ENCODE measurements at places on chromosomes 2 and 18. TPM values are rescaled to one million over a fixed set of nuclear protein-coding genes. Genes with fewer than 3 reads are reported as not detected.
A peak's percentile ranks its signal among the peaks of the same experiment; 100 is the strongest.

Gene GALNT13
- total RNA-seq, result 2.4 TPM

Gene PPIG
- total RNA-seq, result 51.7 TPM

Gene DYNAP
- not detected for total RNA-seq

Gene RGPD3
- 0.21 TPM for total RNA-seq

Gene SEMA4C
- 24.3 TPM for total RNA-seq

Gene RASGRP3
- total RNA-seq, result 13.7 TPM

Gene COX5B
- total RNA-seq, result 164 TPM

Gene TMEM37
- total RNA-seq, result 21.7 TPM

DNA sequence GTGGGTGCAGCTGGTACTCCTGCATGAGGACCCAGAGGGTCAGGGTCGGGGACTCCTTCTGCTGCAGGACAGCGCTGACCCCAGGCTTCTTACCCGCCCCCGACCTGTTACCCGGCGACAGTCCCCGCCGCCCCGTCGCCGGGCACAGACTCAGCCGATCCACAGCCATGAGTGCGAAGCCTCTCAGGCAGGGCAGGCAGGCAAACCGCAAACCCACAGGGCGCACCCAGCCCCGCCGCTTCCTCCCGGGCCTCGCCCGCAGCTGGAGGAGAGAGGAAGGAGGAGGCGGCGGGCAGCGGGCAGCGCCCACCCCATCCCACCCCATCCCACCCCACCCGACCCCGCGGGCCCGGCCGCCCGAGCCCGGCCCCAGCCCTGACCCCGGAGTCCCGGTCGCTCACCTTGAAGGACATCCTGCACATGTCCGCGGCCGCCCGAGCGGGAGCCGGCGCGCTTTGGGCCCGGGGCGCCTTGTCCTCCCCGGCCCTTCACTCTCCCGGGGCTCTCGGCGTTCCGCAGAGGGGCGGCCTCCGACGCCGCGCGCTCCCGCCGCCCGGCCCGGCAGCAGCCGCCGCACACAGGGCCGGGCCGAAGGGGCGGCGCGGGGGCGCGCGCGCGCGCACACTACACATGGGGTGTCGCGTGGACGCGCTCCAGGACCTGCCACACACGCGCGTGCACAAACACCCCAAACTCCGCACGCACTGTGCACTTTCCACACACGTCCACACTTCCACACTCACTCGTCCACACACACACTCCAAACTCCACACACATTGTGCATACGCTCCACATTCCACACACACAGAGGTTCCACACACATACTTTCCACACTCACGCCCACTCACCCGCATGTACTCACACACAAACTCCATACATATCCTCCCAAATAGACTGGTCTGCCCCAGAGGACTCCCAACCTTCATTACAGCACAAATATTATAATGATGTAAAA is at the start of gene ANKRD29:
TSS of gene ANKRD29 (minus strand) at position 603 of the 955 bp plus-strand sequence. CDS start at position 422, 181 bp downstream.
- peak; percentile 72 for DNase-seq

- no peak for DNase-seq
Observed at GRCh38 chr2:208224802-208225201, 30.1 kb downstream of the IDH1 start.

- DNase-seq, result no peak
Observed at GRCh38 chr2:212409560-212409959, 129.0 kb downstream of the ERBB4 start.

DNA sequence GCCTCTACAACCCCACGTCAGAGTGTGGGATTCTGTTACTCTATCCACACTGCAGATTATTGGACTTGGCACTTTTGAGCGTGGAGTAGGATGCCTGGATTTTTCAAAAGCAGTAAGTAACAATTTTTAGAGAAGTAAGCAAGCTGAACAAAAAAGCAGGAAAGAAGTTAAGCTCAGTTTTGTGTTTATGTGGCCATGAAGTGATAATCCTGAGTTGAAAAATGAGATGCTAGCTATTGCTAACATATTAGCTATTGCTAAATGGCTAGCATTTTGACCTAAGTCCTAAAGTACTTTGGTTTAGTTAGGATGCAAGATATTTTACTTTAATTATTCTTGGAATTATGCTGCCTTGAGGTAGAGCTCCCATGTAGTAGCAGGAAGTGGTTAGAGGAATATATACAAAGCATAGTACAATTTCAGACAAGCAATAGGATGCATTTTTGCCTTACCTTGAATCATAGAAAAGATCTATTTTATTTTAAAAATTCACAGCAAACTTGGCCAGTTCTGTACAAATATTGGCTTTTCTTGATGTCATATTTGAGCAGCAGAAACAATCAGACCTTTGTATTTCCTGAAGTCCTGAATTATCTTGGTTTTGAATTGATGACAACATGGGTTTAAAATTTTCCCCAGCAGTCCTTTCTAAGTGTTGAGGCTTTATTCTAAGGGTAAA is 74.6 kb downstream of the COX7A2L start:
- DNase-seq, result no peak

DNA sequence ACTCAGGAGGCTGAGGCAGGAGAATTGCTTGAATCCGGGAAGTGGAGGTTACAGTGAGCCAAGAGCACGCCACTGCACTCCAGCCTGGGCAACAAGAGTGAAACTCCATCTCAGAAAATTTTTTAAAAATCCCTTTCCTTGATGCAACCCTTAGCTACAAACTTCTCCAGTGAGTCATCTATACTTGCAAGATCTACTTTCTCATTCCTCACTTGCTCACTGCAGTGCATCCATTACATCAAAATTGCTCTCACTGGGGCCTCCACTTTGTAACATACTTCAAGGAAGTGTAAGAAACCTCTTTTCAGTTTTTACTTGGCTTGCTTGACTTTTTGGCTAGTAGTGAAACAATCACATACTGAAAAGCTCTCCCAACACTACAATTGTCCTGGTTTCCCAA is 65.3 kb downstream of the REEP1 start:
- DNase-seq, result no peak

GRCh38 chr2:133418021-133418420 is 150.2 kb downstream of the NCKAP5 start:
- no peak for DNase-seq

DNA sequence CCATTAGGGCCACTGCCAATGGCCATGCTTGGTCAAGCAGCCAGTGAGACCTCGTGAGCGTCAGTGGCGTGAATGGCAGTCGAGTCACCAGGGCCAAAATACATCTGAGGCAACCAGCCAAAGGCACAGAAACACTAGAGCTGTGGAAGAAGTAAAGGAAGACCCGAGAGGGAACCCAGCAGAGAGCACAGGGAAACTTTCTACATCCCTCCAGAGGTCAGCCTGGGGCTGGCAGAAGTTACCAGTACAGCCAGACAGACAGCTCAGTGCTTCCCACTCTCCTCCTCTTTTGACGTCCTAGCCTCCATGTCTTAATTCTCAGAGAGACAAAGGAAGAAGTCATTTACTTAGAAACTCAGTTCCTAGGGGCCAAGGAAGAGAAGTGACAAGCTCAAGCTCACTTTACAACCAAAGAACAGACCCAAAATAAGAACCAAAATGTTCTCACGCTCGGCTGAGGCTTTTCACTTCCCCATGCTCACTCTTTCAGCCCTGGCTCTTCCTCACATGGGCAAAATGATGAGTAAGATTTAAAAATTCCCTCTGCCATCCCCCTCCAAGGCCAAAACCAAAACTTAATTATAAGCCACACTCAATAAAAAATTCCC is 8.7 kb downstream of the CYRIA start:
- DNase-seq, result peak; percentile 56

GRCh38 chr2:182324665-182325064 is 102.2 kb downstream of the PDE1A start:
- no peak for DNase-seq

GRCh38 chr2:238098901-238099713 is 1.0 kb upstream of the ESPNL start:
- DNase-seq, result peak; percentile 54

- DNase-seq, result no peak
Observed at GRCh38 chr2:146079216-146079615, 1559.3 kb upstream of the ZEB2 start.

DNA sequence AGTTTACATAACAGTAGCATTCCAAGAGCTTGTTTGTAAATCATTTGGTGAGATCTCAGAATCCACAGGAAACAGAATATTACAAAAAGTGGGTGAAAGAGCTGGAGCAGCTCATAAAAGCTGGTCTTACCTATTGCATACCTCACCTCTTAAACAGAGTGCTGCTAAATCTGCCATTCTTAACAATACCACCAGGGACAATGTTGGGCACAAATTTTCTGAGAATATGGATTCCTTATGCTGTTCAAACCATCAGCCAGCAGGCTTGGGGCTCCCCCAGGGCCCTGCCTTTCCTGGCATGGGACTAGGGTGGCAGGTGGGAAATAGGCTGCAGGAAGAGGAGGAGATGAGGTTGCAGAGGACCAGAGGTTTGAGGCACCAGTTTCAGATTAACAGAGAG is 55.6 kb downstream of the TGFA start:
- DNase-seq, result no peak

DNA sequence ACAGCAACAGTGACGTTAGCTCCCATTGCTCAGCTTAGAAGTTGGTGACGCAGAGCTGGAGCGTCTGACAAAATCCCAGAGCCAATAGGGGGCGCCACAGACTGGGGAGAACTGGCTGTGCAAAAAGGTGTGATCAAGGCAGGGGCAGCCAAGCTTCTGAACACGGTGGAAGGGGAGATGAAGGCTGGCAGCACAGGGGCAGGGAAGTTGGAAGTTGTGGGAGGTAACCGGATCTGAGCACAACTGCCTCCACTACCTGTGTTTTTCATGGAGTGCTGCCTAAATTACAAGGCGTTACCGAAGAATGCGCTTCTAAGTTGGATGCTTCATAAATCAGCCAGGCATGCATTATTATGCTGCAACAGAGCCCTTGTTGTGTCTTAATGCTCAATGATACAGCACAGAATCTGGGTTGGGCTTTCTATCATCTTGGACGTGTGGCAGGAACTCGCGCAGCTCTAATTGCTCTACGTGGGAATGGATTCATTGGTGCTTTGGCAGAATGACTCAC is 370.0 kb downstream of the SLC4A3 start:
- no peak for DNase-seq

DNA sequence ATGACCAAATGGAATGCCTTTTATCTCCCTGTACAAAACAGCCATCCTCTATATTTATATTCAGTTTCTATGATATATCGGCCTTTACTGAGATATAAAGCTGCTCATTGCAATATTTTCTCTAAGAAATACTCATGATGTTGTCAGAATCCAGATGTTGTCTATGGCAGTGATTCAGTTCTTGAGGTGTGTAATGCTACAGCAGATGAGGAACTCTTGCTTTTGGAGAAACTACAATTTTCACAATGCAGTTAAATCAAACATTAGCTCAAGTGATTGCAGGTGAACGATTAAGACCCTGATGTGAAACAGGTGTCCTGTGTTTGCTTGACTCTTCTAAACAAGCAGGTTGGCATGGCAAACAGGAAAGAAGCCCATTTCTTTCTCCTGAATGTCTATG is 256.2 kb upstream of the CDH20 start:
- DNase-seq, result no peak

DNA sequence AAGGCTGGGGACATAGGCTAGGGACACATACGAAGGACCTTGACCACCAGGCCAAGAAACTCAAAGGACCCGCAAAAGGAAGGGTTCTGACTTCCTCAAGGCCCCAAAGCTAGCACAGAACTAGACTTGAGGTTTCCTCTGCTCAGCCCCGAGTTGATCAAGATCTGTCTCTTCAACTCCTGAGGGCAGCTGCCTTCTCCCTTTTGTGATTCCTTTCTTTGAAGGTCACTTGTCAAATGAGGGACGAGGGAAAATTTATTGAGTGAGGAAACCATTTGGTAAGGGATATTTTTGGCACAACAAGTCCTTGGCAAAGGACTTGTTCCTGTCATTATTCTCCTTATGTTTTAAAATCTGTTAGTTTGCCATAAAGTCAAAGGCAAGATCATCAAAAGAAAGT is 12.3 kb upstream of the ROCK2 start:
- DNase-seq, result no peak

GRCh38 chr2:15918761-15919356 is 21.5 kb upstream of the MYCN start:
- no peak for DNase-seq

DNA sequence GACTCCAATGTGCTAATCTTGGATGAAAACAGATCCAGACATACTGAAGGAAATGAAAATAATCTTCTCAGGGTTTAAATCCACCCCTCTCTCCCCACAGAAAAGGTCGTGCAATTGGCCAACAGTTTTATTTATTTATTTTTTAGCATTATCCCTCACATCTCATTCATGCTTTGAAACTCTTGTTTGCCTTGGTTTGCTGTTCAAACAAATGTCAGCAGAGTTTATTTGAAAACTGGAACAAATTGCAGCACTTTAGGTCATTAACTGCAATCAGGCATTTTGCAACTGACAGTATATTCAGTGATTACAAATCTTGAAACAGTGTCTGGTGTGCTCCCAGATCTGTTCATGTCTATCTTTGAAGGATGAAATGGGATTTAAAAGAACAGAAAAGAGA is 220.6 kb downstream of the SLC4A10 start:
- no peak for DNase-seq

- no peak for DNase-seq
Observed at GRCh38 chr2:176388861-176389260, 119.6 kb downstream of the MTX2 start.

- no peak for DNase-seq
Observed at GRCh38 chr18:57234346-57234745, 87.5 kb downstream of the BOD1L2 start.

DNA sequence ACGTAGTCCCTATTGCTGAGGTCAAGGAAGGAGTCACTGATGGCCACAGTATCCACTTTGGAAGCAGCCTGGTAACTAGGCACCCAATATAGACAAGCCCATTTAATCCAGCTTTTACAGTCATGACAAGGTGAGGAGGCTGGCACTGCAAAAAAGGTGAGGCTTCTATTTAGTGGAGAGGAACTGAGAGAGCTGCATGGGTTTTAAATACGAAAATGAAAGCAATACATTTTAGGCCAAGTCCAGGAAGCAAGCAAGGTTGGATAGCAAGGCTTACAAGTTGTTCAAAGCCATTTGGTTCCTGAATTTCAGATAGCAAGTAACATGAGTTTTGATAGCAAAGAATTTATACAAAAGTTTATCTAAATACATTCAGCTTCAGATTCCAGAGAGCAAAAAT is 80.4 kb downstream of the SGPP2 start:
- no peak for DNase-seq

- DNase-seq, result no peak
Observed at GRCh38 chr18:23438608-23439366, 14.3 kb upstream of the RIOK3 start.

DNA sequence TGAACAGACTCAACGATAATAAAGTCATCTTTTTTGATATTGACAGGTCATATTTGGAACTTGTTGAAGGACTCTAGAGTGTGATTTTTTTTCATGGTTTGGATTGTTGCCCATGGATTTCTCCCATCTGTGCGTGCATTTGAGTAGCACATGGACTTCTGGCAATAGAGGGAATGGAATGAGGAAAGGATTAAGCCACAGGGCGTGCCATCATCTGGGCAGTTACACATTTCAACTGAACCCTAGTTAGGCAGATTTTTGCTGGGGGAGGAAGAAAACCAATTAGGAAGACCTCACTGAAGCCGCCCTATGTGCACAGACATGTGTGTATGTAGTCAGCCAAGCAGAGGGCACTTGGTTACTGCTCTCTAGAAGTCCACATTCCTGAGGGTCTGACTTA is 72.6 kb downstream of the TPGS2 start:
- no peak for DNase-seq

GRCh38 chr2:191593622-191594385 is 84.1 kb upstream of the NABP1 start:
- no peak for DNase-seq

GRCh38 chr2:202091476-202091875 is 18.4 kb downstream of the KIAA2012 start:
- DNase-seq, result no peak

All from lower lobe of right lung (tissue), 2 donors.